ENCODE measurements at places on chromosomes 13 and 19.

- no peak for DNase-seq
Observed at GRCh38 chr13:75902166-75903104, 266.3 kb downstream of the LMO7 start.

DNA sequence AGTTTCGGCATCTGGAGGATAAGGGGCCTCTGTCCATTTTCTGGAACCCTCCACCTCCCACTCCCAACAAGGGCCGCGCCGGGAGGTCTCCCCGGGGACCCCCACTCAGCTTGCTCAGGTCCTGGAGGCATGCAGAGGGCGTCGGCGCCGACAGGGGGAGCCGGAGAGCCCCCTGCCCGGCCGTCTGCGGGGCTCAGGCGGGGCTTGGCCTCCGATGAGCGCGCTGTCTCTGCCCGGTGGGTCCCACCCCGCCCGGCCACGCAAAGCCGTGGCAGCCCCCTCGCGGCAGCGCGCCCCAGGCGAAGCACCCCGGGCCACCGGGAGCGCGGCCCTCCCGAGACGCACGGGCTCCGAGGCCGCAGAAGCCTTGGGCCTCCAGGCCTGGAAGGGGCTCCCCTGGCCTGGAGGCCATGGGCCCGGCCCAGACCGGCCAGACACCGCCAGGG lies 149.7 kb upstream of the ZNF536 start:
- DNase-seq, result peak; percentile 91

DNA sequence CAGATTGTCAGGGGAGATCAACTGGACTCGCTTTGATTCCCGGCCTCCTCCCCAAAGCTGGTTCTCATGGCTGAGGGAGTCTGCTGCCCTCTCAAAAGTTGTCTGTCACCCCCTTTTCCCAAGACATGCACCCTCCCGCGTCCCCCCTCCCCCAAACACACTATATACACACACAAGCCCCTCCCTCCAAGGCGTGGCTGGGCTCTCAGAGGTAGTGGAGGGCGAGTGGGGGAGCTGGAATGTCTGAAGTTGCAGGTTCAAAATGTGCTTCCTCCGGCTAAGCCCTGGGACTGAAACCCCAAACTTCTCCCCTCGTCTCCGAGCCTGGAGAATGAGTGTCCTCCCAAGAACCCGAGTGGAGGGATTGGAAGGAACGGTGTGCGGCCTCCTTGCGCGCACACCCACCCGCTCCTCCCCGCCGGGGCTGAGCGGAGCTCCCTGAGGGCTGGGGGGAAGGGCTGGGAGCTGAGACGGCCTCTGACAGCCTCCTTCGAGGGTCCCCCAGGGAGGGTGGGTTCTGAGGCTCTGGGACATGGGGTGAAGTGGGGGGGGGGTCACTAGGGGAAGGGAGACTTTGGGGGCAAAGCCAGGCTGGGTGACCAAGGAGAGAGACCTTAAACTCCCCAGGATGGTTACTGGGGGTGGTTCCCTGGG lies 9.9 kb upstream of the MEIS3 start:
- no peak for DNase-seq

DNA sequence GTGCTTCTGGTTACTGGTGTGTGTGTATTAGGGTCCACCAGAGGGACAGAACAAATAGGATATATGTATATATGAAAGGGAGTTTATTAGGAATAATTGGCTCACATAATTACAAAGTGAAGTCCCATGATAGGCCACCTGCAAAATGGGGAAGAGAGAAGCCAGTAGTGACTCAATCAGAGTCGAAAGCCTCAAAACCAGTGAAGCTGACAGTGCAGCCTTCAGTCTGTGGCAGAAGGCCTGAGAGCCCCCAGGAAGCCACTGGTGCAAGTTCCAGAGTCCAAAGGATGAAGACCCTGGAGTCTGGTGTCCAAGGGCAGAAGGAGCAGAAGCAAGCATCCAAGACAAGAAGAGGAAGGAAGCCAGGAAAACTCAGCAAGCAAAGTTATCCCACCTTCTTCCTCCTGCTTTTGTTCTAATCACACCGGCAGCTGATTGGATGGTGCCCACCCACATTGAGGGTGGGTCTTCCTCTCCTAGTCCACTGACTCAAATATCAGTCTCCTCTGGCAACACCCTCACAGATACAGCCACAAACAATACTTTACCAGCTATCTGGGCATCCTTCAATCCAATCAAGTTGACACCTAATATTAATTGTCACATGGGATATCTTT lies 21.7 kb upstream of the SCEL start:
- no peak for DNase-seq

DNA sequence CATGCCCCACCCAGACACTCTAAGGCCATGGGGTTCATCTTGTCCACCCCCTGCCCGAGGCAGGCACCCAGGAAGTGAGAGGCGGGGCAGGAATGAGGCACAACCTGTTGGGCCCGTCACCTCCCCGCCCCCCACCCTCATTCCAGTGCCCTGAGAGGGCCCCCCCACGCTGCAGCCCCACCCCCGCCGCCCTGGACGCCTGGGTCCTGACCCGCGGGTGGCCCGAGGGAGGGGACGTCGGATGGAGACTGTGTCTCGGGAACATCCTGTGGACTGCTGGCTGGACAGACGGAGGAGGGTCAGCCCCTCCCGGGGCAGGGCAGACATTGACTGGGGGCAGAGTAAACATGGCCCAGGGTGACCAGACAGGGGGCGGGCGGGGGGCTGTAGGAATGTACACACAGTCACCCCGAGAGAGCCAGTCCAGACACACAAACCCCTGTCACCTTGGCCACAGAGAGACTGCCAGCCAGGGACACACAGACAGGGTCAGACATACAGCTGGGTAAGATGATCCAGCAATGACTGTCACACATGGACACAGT lies 7.4 kb upstream of the JUNB start:
- DNase-seq, result no peak

GRCh38 chr19:1873524-1874473 lies 10.4 kb upstream of the KLF16 start:
- peak; percentile 55 for DNase-seq

- no peak for DNase-seq
Observed at GRCh38 chr13:37927561-37927960, 58.0 kb upstream of the TRPC4 start.

- peak; percentile 26 for DNase-seq
Observed at GRCh38 chr13:39417643-39418042, 185.3 kb downstream of the LHFPL6 start.

GRCh38 chr13:79678100-79678499 lies 197.1 kb downstream of the NDFIP2 start:
- no peak for DNase-seq

DNA sequence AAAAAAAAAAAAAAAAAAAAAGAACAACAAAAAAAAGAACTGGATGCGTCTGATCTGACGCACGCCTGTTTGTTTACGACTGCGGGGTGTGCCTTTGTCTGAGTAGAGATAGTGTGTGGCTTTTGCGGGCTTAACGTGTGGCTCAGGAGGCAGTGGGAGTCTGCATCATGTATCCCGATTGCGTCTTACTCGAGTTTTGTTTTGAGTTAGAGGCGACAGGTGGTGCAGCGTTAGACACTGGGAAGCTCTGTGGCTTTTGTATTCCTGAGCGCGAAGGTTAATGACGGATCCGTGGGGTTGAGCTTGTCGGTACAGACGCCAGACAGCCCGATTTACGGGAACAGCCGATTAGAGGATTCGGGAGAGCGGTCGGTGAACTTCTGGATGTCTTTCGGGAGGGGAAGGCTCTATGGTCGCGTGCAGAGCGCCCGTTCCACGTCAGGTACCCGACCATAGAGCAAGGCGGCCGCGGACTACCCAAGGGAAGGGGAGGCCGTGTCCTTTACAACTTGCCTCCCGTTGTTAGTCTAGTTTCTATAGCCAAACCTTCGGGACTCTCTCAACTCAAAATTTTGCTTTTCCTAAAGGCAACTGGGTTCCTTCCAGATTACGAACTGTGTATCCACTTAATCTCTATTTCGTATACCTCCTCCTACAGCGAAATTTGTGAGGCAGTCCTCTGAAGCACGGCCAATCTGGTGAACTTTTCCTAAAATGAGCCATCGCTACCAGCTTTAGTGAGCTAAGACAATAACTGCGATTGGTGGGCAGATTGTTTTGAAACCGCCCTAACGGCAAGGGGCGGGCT lies 926 bp upstream of the HNRNPUL1 start:
- peak; percentile 88 for DNase-seq

DNA sequence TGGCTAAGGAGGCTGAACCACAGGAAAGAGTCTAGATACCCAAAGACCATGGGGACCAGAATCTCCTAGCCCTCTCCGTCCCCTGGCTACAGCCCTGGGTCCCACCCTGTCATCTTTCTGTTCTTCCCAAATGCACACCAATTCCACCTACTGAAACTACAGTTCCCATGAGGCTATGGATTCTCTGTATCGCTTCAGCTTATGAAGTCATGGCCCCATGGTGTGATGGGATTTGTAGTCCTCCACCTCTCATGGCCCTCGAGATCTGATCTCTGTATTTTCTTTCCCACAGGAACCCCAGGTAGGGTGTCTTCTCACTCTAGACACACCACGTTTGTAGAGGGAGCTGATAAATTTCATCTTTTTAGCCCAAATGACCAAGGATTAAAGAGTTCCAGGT lies 11.8 kb downstream of the PTPRH start:
- DNase-seq, result no peak

DNA sequence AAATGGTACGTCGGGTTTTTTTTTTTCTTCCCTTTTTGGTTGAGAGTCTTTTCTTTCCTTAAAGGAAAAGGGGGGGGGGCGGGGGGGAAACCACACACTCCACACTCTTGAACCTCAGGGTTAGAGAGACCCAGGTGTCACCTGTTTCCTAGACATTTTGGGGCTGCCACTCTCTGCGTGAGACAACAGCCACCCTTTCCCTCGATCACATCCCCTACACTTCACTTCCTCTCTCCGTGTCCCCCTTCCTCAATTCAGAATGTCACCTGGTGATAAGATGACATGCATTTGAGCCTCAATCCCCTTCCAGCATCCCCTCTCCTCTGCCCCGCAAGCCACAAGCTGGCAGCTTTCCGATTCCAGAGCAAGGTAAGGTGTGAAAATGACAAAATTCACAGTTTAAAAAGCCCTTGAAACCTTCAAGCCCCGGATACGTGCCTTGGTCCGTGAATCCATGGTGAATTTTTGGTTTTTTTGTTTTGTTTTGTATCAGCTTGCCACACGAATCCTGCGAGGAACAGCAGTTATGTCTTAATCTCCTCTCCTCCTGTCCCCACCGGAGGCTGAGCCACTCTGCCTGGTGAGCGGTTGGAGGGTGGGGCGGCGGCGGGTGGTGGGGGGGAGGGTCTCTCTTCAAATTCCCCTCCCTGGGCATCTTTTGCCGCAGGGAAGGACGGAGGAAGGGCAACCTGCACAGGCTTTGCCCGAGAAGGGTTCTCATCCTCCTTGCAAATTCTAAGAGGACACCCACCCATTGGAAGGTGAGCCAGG lies 4.2 kb downstream of the PTPRS start:
- DNase-seq, result no peak

- no peak for DNase-seq
Observed at GRCh38 chr13:62551588-62551987, 1135.9 kb upstream of the PCDH20 start.

GRCh38 chr13:109744512-109745051 lies 41.8 kb downstream of the IRS2 start:
- DNase-seq, result no peak

GRCh38 chr19:4402171-4403004 lies at the start of gene CHAF1A:
CHAF1A (plus strand) TSS chr19:4402640; CDS start chr19:4402763, 123 bp downstream.
- peak; percentile 100 for DNase-seq

DNA sequence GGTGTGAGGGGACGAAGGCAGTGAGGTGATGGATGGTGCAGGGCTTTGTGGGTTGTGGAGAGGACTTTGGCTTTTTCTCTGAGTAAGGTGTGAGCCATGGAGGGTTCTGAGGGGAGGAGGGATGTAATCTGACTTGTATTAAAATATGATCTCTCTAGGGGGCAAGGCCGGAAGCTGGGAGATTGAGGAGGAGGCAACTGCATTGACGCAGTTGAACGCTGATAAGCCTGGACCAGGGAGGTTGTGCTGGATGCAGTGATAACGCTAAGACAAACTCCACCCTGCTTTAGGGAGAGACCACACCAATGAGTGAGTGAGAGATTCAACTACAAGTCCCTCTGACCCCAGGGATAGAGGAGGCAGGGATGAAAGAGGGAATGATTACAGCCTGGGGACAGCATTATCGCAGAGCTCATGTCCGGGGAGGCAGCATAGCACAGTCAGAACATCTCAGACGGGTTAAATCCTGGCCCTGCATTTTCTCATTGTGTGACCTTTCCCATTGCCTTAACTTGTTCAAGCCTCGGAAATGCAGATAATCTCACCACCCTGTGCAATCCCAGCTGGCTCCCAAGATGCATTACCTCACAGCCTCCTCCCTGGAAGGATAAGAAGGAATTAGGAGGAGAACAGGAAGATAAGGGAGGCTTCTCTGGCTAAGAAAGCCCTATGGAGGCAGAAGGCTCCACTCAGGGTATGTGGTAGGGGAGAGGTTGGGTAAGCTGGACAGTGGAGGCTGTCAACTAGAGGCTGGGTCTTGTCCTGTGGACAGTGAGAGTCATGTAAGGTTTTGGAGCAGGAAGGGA lies 124.2 kb downstream of the CACNA1A start:
- no peak for DNase-seq

Measured in posterior cingulate gyrus (tissue), 11 donors.